CD4-positive, alpha-beta T cell treated with Interleukin-12 subunit alpha and Interleukin-12 subunit beta, for 1 hour (primary cell): ENCODE measurements at places on chromosomes 12 and 14.

DNA sequence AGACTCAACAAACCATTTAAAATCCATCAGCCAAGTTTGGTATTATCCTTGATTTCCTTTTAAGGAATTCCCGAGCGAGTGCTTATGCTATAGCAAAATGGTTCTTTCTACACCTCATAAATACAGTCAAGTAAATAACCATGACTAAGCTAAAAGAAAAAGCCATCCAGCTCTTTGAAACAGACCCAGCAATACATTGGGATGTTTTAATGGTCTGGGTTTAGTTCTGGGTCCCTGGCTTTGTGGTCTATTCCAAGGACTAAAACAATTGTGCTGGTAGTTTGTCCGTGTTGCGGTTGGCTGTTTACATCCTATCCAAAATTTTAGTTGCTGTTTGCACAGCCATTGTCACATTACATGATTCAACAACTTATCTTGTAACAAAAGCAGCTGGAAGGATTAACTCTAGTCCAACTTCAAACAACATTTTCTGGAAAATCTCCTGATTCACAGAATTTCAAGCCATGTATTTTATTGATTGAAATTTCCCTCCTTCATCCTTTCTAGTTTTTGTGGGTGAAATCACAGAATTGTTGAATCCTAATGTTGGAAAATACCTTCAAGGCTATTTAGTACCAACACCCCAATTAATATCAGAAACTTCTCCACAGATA, 19.6 kb downstream of the KLRB1 start:
- DNase-seq = no peak

- DNase-seq = no peak
These were observed 50.6 kb downstream of the FOXA1 start for GRCh38 chr14:37544407-37544806.

GRCh38 chr14:74638966-74639365, 26.9 kb upstream of the LTBP2 start:
- DNase-seq = no peak

- no peak for DNase-seq
These were observed 86.5 kb upstream of the CEP83 start for GRCh38 chr12:94545935-94546771.

- DNase-seq = no peak
These were observed 193.1 kb upstream of the FLRT2 start for GRCh38 chr14:85336817-85337216.

- no peak for DNase-seq
These were observed 11.4 kb upstream of the TAC3 start for GRCh38 chr12:57027805-57028153.

GRCh38 chr12:29067430-29067829, 81.6 kb upstream of the FAR2 start:
- DNase-seq = no peak

DNA sequence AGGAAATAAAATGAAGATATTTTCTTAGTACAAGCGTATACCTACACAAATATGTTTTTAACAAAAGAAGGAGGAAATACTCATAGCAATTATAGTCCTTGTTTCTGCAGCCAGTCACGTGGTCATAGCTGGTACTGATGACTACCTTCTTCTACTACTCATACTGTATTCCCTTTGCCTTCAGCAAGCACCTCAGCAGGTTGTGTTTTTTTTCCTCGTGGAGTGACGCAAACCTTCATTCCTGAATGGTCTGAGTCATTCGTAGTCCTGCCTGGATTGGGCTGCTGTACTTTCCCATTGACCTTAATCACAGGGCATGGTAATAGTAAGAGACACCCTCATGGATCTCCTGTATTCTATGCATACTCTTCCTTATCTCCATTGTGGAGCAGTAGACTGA, 25.7 kb upstream of the SLC16A7 start:
- no peak for DNase-seq

GRCh38 chr12:13436182-13436581, 239.7 kb downstream of the EMP1 start:
- DNase-seq = no peak

GRCh38 chr12:124699909-124700308, 132.5 kb upstream of the NCOR2 start:
- DNase-seq = no peak

- peak; percentile 71 for DNase-seq
These were observed 4.4 kb downstream of the REM2 start for GRCh38 chr14:22887260-22887989.

DNA sequence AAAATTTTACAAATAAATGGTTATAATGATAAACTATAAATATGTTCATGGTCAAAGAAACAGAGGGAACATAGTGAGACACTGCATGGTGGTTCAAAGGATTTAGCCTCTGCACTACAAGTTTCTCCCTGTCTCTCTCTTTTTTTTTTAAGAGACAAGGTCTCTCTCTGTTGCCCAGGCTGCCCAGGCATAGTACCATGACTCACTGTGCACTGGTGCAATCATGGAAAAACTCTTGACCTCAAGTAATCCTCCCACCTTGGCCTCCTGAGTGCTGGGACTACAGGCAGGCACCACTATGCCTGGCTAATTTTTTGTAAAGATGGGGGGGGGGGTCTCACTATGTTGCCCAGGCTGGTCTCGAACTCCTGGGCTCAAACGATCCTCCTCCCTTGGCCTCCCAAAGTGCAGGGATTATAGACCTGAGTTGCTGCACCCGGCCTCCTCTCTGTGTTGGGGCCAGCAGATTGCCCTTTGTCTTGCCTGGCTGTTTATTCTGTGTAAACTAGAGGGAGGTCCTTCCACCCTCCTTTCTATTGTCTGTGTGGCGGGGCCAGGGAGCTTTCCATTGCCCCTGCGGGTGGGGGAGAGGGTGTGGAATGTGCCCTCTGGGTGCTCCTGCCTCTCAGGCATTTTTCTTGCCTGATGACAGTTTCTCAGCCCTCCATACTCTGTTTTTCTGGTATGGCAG, 22.1 kb downstream of the MTHFD1 start:
- DNase-seq = no peak

DNA sequence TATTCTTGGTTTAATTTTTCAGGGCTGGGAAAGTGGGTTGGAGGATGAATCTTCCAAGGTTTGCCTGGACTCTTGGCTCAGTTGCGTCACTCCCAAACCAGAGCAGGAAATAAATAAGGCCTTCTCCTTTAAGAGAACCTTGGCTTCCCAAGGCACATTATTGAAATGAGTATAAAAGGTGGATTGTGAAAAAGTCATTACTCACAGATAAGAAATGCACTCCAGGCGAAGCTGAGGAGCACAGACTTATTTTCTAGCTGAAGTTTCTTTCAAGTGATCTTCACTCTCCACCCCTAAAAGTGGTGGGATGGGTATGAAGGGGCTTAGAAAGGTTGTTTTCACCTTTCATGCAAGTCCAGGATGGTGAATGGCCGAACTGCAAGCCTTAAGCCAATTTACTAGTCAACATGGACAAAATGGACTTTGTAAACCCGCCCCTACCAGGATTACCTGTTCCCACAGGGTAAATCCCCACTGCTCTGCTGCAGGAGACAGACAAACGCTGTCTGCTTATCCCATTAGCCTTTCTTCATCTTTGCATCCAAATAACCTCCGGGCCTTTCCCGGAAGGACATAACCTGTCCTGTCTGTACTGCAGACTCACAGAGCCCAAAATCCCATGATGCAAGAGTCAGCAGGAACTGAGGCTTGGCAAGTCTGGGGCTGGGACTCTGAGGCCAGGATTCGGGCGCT, 207.6 kb downstream of the BCL11B start:
- DNase-seq = no peak
